ENCODE measurements at places on chromosomes 3 and 15.

DNA sequence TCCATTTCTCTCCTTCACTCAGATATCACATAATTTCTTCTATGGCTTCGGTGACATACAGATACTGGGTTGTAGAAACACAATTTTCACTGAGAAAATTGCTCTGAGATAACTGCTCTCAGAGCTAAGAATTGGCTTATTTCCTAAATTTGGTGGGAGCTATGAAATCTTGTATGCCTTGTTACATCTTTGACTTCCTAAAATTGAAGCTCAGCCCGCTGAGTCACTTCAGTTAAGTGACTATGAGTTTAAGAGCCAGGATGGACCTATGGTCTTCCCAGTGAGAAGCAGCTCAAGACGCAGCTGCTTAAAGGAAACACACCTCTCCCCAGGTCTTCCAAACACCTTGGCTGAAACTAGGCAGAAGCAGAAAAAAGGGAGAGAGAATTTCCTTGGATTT is 56.4 kb downstream of the EFHB start:
- DNase-seq: no peak

DNA sequence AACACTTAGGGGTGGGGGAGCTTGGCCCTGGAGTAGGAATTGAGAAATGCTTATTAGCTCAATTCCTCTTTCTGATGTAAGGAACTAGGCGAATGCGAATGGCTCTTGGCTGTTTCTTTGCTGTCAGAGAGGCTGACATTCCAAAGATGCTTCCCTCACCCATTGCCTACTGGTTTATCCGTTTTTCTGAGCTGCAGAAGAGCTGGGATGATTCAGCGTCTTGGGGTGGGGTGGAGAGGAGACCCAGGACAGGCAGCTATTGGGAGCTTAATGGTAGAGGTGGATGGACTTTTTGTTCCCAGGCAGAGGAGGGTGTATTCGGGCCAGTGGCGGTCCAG is 9.8 kb downstream of the PLEKHO2 start:
- no peak for DNase-seq

GRCh38 chr15:60701261-60702019 is 222.5 kb upstream of the ICE2 start:
- no peak for DNase-seq

DNA sequence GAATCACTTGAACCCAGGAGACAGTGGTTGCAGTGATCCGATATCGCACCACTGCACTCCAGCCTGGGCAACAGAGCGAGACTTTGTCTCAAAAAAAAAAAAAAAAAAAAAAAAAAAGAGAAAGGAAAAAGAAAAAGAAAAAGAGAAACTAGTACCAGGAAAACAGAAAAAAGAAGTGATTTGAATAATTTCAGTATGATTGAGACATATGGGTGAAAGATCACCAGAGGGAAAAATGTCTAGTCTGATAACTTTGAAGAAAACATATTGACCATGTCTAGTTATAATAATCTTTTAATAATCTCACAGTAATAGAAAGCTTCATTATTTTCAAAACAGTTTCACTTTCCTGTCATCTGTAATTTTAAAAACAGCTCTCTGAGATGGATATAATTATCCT is 16.4 kb downstream of the TGFBR2 start:
- no peak for DNase-seq

DNA sequence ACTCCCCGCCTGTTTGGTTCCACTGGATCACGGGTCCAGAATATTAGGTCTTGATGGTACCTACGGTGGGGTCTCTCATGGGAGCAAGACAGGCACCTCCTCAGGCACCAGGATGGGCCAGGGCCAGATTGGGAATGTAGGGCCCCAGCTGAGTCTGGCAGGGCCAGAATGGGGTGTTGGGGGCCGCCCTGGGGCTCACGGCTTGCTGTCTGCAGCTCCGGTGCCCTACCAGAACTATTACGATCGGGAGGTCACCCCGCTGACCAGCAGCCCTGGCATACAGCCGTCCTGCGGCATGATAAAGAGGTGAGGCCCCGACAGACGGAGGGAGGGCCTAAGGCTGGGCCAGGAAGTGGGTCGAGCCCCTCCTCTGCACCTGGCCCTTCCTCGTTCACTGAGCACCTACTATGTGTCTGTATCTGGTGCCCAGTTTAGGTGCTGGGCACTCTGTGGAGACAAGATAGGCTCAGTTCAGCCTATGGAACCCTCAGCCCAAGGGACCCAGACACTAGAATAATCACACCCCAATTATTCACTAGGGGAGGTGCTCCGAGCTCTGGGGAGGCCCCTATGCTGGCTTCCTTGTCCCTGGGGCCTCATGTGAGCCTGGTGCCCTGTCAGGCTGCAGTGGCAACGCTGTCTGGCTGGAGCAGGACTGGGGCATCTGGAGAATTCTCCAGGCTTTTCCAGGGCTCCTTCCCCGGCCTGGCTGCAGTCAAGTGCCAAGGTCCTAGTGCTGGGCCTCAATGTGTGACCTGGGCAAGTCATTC is 37.9 kb downstream of the PSTPIP1 start:
- no peak for DNase-seq

GRCh38 chr3:134827213-134827612 is 32.2 kb downstream of the EPHB1 start:
- no peak for DNase-seq

GRCh38 chr15:85730001-85730820 is 64.5 kb downstream of the KLHL25 start:
- DNase-seq: peak; percentile 15

DNA sequence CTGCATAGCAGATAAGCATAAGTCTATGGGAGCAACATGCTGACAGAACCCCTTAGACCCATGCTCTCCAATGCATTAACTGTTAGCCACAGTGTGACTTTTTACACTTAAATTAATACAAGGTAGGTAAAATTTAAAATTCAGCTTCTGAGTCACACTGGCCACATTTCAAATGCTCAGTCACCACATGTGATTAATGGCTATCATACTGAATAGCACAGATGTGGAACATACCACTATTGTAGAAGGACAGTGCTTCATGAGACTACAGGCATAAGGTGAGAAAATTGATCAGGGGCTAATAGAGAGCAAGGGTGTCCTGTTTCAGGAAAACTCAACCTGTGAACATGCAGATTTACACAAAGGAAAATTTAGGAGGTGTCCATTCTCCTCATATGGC is 357.0 kb upstream of the SEMA6D start:
- DNase-seq: no peak

DNA sequence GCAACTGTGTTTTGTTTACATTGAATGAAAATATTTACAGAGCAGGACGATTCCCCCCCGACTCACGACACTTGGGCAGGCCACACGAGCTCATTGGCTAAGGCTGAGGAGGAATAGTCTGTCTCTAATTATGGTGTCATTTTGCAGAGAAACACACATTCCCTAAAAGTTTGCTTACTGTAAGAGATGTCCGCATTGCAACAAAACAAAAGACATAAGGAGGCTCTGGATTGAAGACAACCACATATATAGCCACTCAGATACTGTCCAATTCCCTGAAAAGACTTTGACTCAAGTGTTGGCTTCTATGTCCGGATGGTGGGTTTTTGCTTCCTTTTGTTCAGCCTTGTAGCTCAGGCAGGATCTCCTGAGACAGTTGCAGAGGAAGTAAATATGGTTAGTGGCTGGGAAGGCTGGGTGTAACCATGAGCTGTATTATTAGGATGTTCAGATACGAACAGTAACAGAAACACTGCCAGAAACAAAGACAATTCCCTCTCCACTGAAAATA is 170.4 kb downstream of the KLHL25 start:
- no peak for DNase-seq

- no peak for DNase-seq
Measured at GRCh38 chr3:107082527-107082926, 294.7 kb upstream of the CCDC54 start.

DNA sequence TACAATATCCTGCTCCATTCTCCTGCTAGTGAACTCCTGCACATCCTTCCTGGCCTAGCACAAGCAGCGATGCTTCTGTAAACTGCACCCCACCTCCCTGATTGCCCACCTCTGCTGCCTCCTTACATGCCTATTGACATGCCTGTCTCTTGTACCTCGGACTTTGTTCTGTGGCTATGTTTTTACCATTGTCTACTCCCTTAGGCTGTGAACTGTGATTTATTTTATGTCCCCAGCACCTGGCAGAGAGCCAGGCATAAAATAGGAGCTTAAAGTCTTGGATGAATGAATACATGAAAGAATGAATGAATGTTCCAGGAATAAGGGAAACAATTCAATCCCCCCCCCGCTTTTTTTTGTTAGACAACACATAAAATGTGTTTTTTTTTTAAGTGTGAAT is 210.0 kb downstream of the MYRIP start:
- DNase-seq: no peak

DNA sequence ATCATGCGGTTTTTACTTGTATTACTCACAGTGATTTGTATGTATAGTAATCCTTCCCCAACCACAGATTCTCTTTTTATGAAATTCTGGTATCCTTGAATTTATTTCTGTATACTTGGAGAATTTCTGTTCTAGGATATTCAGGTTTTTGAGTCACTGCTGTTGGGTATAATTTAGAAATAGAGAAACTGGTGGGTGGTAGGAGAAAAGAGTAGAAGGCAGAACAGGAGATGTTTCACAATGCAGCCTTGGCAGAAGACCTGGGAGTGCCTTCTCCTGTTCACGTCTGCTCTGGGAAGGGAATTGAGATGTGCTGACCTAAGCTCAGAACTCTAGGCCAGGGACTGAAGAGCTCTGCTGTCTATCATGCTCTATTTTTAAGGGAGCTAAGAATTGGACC is 193.6 kb downstream of the EPHB1 start:
- DNase-seq: no peak

DNA sequence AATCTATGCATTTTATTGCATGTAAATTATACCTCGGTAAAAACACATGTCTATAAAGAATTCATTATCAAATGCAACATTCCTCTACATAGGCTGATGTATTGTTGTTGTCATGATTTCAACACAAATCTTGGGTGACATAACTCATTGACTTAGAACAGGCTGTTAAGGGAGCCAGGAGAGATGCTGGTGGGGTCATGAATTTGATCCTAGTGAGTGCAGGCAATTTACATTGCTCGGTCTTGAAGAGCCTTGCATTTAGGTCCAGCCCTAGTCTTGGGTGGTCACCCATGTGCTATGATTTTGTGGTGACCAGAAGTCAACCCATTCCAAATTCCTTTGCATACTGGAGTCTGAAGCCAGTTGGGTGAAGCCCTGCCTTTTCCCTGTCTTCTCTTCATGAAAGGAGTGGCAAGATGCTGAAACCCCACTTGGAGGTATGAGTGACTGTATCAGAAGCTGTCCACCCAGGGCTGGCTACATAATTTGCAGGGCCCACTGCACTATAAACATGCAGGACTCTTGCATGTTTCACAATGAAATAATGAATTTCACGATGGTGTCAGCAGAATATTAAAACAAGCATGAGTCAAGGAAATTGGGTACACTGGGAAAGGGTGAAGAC is 59.2 kb downstream of the RPLP1 start:
- no peak for DNase-seq

DNA sequence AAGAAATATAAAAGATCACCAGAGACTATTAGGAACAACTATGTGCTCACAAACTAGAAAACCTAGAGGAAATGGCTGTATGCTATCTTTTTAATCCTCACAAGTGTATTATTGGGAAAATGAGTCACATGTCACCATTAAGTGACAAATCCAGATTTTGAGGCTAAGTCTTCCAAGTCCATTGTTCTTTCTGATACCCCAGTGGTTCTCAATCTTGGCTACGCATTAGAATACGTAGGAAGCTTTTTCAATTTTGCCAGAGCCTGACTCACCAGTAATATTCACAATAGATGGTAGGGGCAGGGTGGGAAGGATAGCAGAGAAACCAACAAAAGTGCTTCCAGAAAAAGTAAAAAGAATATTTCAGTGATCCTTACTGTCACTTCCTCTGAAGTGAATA is 117.0 kb downstream of the FILIP1L start:
- no peak for DNase-seq

GRCh38 chr3:143771939-143772338 is 76.3 kb downstream of the SLC9A9 start:
- DNase-seq: no peak

- DNase-seq: no peak
Measured at GRCh38 chr3:40681658-40682055, 156.9 kb downstream of the ZNF621 start.

DNA sequence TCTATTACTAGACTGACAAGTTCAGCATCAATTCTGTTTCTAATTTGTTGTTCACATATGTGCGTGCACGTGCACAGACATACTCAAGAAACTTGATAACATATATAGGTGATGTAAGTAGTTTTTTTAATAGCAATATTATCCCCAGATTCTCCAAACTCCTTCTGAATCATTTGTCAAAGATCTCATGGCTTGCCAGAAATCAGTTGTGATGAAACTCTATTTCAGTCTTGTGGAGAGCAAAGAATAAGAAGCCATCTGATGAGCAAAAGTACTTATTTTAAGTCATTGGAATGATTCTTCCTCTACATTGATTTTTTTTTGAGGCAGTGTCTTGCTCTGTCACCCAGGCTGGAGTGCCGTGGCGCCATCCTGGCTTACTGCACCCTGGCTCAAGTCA is 167.0 kb upstream of the TBL1XR1 start:
- no peak for DNase-seq

GRCh38 chr15:29043736-29044502 is 158.1 kb downstream of the APBA2 start:
- DNase-seq: no peak

- DNase-seq: no peak
Measured at GRCh38 chr3:174639970-174640369, 219.2 kb upstream of the NAALADL2 start.

DNA sequence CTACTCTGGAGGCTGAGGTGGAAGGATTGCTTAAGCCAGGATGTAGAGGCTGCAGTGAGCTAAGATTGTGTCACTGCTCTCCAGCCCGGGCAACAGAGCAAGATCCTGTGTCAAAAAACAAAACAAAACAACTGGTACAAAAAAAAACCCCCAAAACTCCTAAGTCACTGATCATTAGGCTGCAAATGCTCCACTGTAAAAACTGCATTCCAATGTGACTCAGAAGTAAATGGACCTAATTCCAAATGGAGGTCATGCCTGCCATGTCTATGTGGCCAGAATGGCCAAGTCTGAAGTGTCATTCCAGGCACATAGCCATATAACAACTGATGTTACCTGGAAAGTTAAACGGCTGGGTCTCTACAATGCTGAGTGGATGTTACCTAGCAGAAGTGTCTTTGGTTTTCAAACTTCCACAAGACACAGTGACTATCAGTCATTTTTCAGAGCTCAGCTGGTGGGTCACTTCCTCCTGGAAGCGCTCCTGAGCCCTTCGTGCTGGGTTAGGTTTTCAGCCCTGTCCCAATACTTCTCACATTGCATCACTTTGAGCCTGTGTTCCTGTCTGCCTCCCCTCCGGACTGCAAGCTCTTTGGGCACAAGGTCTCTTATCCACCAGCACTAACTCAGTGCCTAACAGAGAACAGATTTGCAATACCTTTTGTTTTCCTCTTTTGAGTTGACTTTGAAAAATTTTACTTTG is 10.6 kb downstream of the FSTL1 start:
- DNase-seq: no peak

GRCh38 chr3:55175423-55175822 is 247.6 kb upstream of the LRTM1 start:
- no peak for DNase-seq

GRCh38 chr3:115996420-115997108 is 373.3 kb downstream of the GAP43 start:
- DNase-seq: no peak

Data from stimulated activated CD4-positive, alpha-beta T cell treated with anti-CD3 and anti-CD28 coated beads, Interleukin-1b, Interleukin-23, amount 100 ng/mL, for 1 hour (primary cell).